ENCODE measurements at places on chromosomes 12 and 14.
A peak's percentile ranks its signal among the peaks of the same experiment; 100 is the strongest.

DNA sequence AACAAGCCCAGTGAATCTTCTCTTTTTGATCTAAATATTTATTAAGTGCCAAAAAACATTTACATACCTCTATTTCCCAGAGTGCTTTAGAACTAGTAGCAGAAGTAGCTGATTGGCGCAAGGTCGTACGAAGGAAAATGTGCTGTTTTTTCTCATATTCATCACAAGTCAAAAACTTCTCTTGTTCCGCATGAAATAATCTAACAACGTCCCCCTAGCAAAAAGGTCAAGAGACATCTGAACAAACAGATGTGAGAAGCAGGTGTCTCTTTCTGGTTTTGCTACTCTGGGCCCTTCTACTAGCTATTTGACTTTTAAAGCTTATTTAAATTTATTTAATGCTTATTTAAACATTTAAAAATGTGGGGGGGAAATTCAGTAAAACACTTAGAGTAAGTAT lies 117.8 kb downstream of the ITPR2 start:
- no peak for DNase-seq

GRCh38 chr12:67237231-67237630 lies 31.9 kb upstream of the CAND1 start:
- DNase-seq: no peak

DNA sequence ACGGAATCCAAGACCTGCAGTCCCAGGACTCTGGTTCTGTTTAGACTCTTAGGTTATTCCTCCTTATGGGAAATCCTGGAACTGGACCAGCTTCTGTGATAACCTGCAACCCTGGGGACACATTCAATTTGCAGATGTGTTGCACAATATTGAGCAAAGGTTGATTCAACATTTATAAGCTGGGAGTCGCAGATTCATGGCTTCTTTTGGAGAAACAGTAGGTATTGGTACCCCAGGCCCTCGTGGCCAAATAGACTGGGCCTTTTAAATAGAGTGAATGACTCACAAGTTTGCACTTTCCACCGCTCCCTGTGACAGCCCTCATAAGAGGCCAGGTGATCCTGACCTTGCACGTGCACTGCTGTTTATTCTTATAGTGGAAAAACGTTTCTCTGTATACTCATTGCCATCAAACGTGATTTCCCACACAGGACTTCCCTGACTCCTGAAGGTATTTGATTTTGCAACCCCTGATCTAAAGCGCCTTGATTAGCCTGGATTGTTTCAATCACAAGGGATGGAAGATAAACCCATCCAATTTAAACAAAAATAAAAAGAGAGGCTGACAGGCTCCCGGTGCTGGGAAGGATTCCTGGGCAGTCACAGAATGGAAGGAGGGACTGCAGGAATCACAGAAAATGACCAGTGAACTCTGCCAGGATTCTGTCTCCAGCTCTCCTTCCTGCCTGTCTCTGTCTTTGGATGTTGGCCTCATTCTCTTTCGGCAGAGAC lies 98.0 kb downstream of the VCPKMT start:
- DNase-seq: no peak

DNA sequence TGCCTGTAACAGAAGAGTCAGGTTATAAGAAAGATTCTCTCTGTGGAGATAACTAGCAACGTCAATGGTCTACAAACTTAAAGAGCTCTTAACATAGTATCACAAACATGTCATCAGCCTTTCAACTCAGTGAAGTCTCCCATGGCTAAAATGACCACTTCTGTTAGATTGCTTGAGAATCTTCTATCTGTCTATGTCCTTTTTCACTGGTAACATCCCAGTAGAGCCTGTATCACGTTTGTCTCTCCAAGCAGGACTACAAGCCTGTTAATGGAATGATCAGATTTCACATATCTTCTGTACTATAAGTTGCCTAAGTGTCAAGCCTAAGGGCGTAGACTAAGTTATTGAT lies 50.7 kb downstream of the SLC2A13 start:
- no peak for DNase-seq

GRCh38 chr12:104689635-104690034 lies 232.9 kb downstream of the CHST11 start:
- no peak for DNase-seq

DNA sequence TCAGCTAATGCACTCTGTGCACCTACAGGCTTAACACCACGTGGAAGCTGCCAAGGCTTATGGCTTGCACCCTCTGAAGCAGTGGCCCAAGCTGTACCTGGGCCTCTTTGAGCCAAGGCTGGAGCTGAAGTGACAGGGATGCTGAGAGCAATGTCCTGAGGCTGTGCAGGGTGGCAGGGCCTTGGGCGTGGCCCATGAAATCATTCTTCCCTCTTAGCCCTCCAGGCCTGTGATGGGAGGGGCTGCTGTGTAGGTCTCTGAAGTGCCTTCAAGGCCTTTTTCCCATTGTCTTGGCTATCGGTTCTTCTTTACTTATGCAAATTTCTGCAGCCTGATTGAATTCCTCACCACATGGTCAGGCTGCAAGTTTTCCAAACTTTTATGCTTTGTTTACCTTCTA lies 47.4 kb upstream of the TMTC1 start:
- no peak for DNase-seq

DNA sequence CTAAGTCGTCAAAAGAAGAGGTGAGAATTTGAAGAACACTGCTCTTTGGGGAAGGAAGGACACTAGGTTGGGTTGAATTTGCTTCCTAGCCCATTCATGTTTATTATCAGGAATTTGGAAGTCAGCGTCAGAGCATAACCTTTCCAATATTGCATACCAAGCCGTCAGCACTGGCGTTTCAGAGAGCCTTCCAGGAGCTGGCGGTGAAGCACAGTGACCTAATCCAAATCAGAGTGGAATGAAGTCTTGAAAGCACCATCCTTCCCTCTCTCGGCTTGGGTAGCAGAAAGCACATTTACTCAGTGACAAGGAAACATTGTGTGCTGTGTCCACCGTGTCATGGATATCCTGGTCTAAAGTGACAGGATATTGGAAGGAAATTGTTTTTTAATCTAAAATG lies 240.3 kb upstream of the PELI2 start:
- no peak for DNase-seq

DNA sequence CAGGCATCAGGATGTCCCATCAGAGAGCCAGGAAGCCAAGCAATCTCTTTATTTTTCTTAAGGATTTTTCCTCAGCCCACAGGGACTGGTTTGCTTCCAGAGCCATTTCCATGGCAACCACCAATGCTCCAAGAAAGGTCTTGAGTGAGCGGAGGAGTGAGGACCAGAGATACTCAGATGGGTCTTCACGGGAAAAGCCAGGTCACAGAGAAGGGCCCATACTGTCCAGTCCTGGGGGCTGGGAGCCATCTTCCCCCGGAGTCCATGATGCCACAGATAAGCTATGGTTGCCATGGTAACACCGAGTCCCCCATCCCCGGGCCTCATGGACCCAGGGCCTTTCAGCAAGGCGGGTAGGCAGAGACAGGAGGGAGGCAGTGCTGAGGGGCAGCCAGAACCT lies 28.6 kb downstream of the CMKLR1 start:
- DNase-seq: no peak

DNA sequence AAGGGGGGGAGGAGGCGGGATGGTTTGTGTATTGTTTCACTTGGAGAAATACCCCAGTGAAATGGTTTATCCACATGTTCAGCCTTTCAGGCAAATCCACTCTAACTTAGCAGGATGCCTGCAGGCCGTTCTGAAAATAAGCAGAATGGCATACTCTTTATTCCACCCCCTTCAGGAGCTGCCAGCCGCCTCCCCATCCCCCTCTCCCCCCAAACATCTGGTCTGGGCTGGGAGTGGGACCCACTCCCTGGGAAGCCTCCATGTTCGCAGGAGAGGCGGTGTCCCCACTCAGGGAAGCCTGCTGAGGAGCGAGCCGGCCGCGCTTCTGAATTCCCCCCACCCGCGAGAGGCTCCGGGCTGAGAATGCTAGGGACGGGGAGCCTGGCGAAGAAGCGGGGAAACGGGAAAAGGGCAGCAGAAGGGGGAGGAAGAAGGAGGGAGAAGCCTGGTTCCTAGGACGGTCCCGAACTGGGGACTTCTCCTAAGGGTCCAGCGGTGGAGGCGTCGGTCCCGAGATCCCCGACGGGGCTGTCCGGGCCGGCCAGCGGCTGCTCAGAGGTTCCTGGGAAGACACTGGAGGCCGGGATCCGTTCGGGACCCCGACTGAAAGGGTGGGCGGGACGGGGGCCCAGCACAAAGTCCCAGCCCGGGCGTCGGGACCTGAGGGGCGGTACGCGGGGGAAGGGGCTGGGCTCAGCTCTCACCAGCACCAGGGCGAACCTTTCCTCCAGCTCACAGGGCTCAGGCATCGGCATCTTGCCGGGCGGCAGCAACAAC lies 666 bp downstream of the FMNL3 start:
- peak; percentile 6 for DNase-seq

- DNase-seq: no peak
These were observed 42.0 kb downstream of the PPP1R36 start for GRCh38 chr14:64591809-64592208.

GRCh38 chr14:68927956-68928675 lies 51.0 kb downstream of the ACTN1 start:
- no peak for DNase-seq

DNA sequence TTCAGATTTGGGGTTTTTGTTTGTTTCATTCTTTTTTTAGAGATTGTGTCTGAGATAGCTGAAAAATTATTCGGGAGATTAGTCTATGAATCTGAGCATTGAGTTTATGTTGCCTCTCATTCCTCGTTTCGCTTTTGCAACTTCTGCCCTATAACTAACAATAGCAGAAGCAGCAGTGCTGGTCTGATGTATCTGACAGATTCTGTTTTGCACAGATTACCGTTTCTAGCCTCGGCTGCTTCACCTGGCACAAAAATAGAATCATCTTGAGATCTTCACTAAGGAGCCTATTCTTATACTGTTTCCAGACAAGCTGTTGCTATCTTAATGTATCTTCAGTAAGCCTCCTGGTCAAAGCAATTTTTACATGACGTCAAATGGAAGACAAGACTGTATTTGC lies 29.2 kb downstream of the KCNJ8 start:
- DNase-seq: no peak

DNA sequence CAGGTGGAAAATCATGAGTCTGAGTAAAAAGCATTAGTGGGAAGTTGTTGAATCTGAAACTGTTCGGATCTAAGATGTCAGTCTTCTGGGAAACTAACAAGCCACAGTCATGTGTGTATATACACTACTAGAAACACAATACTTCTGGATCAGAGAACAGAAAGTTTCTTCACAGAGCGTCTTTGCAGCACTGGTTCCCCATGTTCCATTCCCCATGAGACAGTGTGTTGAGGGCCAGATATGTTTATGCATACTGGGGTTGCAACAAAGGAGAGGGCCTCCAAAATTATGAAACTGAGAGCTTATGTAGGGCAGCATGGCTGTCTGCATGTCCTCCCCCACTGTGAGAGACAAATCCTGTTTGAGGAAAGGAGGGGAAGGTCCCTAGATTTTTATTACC lies 295.0 kb upstream of the NAV3 start:
- DNase-seq: no peak

- DNase-seq: no peak
These were observed 91.6 kb downstream of the LRRC74A start for GRCh38 chr14:76917745-76918255.

GRCh38 chr12:6559500-6559899 lies 3.7 kb upstream of the IFFO1 start:
- no peak for DNase-seq

DNA sequence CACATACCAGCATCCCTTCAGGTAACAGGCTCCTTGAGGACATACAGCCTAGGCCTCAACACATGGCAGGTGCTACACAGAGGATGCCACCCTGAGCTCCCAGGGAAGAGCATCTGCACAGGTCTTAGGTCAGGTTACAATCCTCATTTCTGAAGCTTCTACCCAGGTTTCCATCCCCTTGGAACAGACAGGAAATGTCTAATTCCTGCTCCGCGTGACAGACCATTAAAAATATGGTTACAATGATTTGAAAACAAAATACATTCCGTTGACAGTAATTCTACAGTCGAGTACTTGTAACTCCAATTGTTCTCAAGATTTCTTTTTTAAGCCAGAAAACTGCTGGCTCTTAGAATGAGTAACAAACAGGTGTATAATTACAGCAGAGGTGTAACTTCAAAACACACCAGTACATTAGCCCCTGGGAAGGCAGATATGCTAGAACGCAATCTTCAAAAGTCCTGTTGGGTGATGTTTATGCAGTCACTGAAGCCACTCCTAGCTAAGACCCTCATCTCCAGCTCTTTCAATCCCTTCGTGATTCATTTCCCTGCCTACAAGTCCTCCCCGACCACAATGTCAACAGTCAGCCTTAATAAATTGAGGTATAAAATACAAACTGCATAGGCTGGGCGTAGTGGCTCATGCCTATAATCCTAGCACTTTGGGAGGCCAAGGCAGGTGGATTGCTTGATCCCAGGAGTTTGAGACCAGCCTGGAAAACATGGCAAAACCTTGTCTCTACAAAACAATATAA lies 11.6 kb downstream of the SETD3 start:
- no peak for DNase-seq

DNA sequence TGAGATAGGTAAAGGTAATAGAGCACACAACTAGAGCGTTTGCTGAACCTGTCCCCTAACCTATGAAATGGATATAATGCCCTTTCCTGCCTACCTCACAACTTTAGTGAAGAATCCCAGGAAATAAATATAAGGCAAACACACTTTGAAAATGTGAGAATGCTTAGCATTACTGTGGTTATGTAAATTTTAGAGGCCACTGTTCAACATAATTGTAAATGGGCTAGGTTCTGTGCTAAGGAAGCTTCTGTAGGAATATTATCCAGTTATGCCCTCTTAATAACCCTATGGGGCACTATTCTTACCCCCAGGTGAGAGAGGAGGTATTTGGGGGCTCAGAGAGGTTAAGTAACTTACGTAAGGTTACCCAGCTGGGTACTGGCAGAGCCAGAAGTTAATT lies 92.5 kb upstream of the TMEM233 start:
- DNase-seq: no peak

DNA sequence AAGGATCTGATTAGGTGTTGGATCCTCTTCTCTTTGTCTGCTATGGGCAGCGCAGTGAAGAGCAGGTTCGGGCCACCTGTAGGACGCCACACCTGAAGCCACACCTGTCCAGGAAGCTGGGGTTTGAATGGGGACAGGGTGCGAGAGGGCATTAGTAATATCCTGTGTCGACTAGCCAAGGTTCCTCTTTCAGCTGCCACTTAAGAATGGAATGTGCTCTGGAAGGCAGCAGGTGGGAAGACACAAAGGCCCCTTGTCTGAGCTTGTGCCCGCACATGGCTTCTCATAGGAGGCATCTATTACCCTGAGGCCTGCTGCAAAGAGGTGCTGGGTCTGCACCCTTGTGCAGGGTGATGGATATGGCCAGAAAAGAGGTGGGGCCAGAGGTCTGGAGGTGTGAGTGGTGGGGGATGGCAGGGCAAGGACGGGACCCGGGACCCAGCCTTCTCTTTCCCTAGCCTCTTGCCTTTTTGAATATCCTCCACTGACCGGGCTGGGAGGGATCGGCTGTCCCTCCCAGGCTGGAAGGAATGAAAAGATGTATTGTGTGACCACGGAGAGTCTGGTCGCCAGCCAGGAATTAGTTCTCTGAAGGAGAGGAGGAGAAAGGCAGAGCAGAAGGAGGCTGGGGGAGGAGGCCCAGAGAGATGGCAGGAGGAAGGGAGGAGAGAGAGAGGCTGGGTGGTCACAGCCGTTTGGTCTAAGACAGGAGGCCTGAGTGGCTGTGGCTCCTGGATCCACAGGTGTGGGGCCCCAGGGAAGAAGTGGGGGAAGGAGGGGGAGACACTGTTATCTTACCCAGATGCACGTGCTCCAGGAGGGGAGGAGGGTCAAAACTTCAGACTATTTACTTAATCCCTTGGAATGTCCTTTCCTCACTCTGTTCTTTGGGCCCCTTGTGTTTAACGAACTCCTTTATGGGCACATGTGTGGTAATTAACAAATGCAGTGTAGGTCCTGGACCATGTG lies 101.5 kb downstream of the SMOC1 start:
- no peak for DNase-seq

GRCh38 chr12:67958187-67958586 lies 31.1 kb upstream of the IFNG-AS1 start:
- no peak for DNase-seq

GRCh38 chr14:83071888-83072501 lies 1538.3 kb upstream of the SEL1L start:
- DNase-seq: no peak

Data from stimulated activated CD4-positive, alpha-beta T cell treated with anti-CD3 and anti-CD28 coated beads, Interleukin-1b, Interleukin-23, amount 100 ng/mL, for 48 hours (primary cell).